Glomerular endothelial cell (primary cell): ENCODE measurements at places on chromosomes 1 and 21.

DNA sequence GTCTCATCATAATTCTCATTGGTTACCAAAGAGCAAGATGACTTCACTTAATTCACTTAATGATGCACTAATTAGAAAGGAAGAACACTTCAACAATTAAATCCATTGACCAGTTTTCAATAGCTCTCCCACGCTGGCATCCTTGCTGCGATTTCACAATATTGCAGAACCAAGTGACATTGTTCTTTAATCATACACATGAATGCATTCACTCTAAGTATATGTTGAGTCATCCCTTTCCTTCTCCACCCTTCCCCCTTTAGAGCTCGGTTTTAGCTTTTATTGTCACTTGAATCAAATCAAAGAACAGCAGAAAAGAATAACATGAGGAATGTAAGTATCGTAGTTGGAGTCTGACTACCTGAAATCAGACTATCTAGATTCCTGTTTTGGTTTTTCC lies 233.6 kb upstream of the FMN2 start:
- no peak for DNase-seq

- no peak for DNase-seq
These were observed 2.5 kb upstream of the SAMD11 start for GRCh38 chr1:921011-921837.

- no peak for DNase-seq
These were observed 183.7 kb upstream of the FAM78B start for GRCh38 chr1:166350490-166350889.

DNA sequence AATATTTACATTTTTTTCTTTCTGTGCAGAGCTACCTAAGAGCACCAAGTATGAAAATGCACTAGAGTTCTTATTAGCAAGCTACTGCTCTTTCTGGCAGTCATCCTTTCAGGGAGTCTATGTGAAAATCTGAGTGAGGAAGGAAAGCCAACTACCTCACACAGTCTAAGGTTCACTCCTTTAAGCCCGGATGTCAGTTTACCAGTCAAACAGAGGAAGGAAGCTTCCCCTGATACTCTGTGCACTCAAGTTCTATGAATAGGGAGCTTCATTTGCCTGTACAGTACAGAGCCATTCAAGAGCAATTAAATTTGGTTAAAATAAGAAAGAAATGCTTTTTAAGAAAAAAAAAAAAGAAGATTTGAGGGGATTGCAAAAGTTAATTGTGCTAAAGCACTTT lies 6.9 kb downstream of the COL11A1 start:
- no peak for DNase-seq

DNA sequence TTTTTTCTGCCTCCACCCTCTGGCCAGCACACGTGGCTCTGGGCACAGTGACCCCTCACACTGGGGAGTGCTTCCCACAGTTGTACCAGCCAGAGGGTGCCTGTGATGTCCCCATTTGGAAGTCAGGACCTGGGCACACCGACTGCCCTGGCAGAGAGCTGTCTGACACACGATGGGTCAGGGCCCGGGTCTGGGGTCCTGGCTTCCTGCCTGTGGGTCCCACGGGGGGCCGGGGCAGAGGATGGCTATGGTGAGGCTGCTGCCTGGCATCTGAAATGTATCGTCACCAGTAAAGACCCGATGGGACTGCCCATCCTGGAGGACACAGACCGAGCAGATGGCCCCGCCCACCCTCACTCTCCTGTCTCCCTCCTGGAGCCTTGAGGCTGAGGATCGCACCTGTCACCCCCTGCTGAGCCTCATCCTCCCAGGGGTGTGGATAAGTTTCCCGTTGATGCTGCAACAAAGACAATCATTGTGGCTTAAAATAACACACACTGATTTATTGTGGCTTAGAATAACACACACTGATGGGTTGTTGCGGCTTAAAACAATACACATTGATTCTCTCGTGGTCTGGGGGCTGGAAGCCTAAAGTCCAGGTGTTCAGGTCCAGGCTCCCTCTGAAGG lies 88.8 kb upstream of the TTC34 start:
- no peak for DNase-seq

DNA sequence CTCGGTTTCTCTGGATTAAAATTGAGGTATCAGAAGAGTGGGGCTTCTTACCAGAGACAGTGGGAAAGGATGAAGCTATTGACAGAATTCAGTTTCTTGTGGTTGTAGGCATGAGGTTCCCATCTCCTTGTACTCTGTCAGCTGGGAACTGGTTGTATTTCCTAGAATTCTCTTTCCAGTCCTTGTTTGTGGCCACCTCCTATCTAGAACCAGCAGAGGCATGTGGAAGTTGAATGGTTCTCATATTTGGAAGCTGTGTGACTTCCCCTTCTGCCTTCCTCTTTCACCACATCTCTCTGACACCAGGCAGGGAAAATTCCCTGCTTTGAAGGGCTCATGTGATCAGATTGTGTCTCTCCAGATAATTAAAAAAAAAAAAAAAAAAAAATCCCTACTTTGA lies 457.7 kb upstream of the ADAMTS5 start:
- DNase-seq = no peak

DNA sequence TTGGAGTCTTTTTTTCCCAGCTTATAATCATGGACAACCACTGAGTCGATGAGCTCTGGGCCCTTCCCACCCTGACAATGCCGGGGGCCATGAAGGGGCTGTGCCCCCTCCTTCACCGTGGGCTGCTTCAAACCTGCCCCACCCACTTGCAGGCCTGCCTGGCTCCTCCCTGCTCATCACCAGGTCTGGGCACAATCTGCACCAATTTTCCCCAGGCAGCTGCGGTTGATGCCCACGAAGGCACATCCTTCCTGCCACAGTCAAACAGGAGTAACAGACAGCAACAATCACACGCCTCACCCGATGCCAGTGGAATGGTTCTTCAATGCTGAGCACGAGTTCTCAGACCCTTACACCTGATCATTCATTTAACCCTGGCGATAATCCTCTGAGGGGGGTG lies 18.9 kb downstream of the PGLYRP3 start:
- no peak for DNase-seq
